ENCODE measurements at places on chromosomes 1 and 21.

- DNase-seq, result no peak
These were observed 86.0 kb downstream of the UBIAD1 start for GRCh38 chr1:11358984-11359383.

GRCh38 chr1:39540504-39541031 lies 36.0 kb downstream of the PABPC4 start:
- DNase-seq, result peak; percentile 28

DNA sequence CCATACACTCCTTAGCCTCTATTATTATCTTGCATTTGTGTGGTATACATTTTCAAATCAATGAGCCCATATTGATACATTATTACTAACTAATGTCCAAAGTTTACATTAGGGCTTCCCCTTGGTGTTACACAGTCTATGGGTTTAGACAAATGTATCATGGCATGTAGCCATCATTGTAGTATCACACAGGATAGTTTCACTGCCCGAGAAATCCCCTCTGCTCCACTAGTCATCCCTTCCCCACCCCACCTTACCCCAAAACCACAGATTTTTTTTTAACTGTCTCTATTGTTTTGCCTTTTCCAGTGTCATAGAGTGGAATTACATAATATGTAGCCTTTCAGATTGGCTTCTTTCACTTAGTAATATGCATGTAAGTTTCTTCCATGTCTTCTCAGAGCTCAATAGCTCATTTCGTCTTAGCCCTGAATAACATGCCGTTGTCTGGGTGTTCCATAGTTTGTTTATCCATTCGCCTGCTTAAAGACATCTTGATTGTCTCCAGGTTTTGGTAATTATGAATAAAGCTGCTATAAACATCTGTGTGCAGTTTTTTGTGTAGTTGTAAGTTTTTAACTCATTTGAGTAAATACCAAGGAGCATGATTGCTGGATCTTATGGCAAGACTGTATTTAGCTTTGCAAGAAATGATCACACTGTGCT lies 86.4 kb upstream of the LYST start:
- no peak for DNase-seq

DNA sequence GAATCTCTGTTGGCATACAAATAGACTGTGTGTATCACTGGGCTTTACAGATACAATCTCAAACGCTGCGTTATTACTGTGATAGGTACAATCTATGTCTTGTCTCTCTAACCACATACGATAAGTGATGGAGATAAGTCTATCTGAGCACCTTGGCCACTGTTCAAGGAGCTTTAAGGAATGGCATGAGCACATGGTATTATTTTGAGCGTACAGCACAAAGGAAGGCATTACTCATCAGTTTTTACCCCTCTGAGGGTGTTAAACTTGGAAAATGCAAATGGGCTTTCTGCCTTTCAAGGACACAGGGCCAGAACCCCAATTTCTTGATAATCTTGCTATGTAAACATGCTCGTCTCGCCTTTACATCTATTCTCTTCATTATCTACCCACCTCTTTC lies 11.6 kb upstream of the SIPA1L2 start:
- no peak for DNase-seq

GRCh38 chr1:223538981-223539380 lies 126.5 kb downstream of the CAPN8 start:
- no peak for DNase-seq

DNA sequence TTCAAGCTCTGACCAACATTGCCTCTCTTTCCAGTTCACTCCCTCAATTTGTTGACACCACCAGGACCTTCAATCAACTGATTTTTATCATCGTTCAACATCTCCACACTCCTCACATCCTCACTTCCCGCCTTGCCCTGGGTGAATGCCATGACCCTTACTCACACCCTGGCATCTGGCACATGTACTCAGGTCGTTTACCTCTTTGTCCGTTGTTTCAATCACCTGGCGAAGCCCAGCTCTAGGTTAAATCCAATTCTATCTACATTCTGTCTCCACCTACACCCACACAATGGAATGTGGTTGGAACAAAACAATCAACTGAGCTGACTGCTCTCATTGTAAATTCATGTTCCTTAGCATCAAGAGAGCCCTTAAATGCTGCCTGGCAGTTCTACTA lies 24.2 kb upstream of the TBX15 start:
- no peak for DNase-seq

- DNase-seq, result no peak
These were observed 46.8 kb downstream of the CHD5 start for GRCh38 chr1:6133146-6133895.

DNA sequence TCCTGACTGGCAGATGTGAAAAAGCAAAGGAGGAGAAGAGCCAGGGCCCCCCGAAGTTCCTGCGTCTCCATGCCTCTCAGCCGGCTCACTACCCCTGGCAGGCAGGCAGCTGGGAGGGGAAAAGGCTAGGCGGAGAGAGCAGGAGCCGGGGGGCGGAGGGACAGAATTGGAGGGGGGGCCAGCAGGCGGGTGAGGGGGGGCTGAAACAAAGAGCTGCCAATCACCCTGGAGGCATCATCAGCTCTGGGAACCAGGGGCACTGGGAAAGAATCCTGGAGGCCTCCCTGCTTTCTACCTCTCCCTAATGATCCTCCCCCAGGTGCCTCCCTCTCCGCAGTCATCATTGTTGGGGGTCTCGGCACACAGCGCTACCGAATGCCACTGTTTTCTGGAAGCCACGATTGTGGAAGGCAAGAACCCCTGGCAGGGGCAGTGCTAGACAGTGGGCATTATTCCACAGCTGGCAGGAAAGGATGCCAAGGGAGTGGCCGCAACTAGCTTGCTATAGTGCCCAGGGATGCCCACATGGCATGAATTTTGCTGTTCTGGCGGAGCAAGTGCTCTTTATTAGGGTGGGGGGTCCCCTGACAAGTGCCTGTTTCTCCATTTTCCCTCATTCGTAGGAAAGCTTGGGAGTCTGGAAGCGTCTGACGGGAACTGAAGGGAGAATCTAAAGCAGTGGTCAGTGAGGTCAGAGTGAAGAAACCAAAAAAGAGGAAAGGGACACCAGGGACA lies at the start of gene THBS3:
Gene THBS3, minus strand, starts transcription at position 92 of the 735 bp plus-strand sequence. Its CDS starts 21 bp downstream, at position 71.
- no peak for DNase-seq

DNA sequence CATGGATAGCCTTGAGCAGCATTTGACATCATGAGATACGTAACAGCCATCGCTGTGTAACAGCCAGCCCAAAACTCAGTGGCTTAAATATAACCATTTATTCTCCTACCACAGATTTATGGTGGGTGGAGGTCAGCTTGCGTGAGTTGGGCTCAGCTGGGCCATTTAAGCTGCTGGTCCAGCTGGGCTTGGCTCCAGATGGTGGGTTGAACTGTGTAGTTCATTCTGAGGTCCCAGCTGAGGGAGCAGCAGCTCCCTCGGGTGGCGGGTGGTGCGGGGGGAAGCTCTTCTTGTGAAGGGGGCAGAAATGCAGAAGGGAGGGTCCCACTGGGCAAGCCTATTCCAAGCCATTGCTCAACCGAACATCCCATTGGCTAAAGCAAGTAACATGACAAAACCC lies 75.9 kb downstream of the IGSF21 start:
- no peak for DNase-seq

DNA sequence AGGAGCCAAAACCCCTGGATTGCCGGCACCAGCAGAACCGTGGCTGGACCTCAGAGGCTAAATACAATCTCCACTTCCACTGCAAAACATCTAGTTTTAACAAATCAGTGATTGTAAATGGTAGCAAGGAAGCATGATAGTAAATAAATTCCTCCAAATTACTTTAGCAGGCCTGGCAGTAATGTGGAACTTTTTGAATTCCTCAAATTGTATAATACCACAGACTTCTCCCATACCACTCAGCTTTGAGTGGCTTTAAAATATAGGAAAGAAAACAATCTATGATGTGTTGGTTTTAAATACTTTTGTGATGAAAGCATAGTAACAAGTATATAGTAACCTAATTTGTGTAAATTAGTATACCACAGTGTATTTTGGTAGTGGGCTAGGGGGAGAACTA lies 34.1 kb downstream of the NIBAN1 start:
- DNase-seq, result no peak

GRCh38 chr1:179146476-179146875 lies 64.6 kb downstream of the TOR3A start:
- no peak for DNase-seq

- DNase-seq, result no peak
These were observed 89.4 kb downstream of the LMO4 start for GRCh38 chr1:87418048-87418447.

- DNase-seq, result no peak
These were observed 101.2 kb downstream of the NFIA start for GRCh38 chr1:61183471-61184039.

GRCh38 chr1:39788758-39789570 lies at the start of gene BMP8B:
Gene BMP8B, minus strand, starts transcription at chr1:39788865. Its CDS starts 380 bp downstream, at chr1:39788485.
- DNase-seq, result peak; percentile 14
